ENCODE measurements at places on chromosomes 13 and 19. TPM values are rescaled to one million over a fixed set of nuclear protein-coding genes. Genes with fewer than 3 reads are reported as not detected.

DNA sequence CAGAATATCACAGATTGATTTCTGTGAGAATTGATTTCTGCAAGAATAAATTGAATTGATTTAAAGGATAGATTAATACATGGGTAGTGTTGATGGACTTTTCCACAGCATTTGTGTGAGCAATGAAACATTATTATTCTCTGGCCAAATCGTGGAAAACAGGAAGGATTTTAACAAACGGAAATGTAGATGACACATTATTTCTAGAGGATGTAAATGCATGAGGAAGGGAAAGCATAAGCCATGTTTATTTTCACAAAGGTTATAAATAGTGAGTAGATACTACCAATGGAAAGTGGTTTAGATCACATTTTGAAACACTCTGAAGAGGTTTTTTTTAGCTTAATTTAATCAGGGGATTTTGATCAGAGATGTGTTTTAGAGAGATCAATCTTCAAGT, 1534.6 kb upstream of the MIR17HG start:
- no peak for DNase-seq

DNA sequence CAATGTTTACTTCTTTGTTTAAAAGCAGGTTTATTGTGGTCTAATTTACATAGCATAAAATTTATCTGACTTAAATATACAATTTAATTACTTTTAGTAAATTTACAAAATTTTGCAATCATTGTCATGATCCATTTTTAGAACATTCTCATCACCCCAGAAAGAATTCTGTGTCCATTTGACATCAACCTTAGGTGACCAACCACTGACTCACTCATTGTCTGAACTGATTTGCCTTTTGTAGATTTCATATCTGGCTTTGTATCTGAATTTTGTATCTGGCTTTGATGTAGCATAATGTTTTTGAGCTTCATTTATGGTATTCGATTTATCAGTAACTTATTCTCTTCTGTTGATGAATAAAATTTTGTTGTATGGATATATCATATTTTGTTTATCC, 40.4 kb downstream of the EDNRB start:
- DNase-seq: no peak

- DNase-seq: no peak
Measured at GRCh38 chr13:52158629-52159158, 703 bp downstream of the NEK3 start.

DNA sequence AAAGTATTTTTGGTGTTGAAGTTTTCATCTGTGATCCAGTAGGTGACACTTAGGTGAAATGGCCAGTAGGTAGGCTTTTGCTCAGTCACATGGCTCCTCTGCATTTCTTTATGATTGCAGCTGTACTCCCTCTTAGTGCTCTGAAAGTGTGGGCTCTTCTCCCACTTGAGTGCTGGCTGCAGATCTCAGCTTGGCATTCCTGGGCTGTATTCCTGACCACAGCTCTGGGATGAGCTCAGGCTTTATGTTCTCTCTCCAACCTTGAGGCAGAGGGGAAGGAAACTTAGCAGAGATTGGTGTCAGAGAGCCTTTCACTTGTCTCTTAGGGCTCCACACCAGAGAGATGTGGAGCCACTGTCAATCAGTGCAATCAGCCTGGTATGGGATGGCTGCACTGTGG, 254.3 kb downstream of the NDFIP2 start:
- DNase-seq: no peak

GRCh38 chr13:104365430-104365829, 1299.2 kb upstream of the SLC10A2 start:
- no peak for DNase-seq

DNA sequence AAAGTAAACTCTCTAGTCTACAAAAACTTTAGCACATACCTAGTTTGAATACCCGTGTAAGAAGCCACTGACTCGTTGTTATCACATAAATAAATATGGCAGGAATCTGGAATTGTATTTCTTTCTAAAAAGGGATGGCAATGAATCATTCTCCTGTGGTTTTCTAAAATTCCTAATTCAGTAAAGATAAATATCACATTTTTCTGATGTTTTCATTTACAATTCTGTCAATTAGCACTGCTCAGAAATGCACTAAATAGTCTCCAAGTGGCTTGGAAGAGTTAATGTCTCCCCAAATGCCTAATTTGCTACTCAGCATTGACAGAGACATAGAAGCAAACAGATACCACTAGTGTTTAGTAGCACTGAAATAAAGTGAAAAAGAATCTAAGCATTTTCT, 547.7 kb upstream of the SLITRK1 start:
- DNase-seq: no peak

- peak; percentile 91 for DNase-seq
Measured at GRCh38 chr13:41960637-41961465, at the start of gene VWA8. TSS of gene VWA8 (minus strand) at chr13:41961109. CDS start at chr13:41961015, 94 bp downstream.

DNA sequence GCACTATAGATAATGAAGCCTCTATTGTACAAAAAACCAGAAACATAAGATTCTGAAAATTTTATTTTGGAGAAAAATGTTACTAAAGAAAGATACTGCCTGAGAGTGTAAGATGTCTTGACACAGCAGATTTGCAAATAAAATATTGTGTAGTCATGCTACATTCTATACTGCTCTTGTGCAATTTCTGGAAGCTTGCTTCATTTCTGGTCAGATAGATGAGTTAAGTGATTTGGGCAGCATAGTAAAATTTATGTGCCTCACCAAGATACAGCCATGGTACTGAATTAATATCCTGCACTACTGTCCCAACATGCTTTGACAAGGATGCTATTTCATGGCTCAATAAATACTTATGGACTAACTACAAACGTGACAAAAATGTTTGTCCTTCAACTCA, 55.1 kb upstream of the STARD13 start:
- DNase-seq: no peak

- no peak for DNase-seq
Measured at GRCh38 chr19:17716309-17716929, 2.9 kb upstream of the MAP1S start.

DNA sequence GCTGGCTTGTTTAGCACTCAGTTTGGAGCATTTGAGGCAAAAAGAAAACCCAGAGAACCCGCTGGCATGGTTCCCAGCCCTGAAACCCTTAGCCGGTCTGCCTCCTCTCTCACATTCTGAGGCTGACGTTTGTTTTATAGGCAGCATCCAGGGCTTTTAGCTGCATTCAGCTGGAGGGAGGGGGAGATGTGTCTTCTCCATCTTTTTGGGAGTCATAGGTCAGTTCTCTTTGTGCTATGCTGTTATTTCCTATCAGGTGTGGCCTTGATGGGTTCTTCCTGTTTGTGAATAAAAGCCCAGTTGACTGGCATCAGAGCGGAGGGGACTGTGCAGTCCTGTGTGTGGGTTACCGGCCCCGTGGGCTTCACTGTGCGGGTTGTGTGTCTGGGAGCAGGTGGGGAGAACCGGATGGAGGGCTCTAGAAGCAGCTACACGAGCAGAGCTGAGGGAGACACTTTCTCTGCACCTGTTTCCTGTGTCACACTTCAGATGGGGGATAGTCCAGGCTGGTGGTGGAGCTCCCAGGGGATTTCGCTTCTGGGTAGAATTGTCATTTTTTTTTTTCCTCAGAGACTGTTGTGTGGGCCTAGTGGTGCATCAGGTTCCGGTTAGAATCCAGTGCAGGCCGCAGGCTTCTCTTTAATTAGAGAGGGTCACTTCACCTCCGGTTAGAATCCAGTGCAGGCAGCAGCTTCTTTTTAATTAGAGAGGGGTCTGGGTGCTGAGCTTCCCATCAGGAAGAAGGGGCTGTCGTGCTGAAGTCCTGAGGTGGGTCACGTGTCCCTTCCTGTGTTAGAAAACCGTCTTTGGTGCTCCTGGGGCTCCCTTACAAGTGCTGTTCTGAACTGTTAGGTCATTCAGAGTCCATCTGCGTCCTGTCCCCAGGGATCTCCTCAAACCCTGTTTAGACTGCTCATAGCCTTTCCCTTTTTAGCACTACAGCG, 69.6 kb downstream of the ARHGEF7 start:
- no peak for DNase-seq

GRCh38 chr13:68030152-68030809, 800.1 kb upstream of the PCDH9 start:
- DNase-seq: no peak

DNA sequence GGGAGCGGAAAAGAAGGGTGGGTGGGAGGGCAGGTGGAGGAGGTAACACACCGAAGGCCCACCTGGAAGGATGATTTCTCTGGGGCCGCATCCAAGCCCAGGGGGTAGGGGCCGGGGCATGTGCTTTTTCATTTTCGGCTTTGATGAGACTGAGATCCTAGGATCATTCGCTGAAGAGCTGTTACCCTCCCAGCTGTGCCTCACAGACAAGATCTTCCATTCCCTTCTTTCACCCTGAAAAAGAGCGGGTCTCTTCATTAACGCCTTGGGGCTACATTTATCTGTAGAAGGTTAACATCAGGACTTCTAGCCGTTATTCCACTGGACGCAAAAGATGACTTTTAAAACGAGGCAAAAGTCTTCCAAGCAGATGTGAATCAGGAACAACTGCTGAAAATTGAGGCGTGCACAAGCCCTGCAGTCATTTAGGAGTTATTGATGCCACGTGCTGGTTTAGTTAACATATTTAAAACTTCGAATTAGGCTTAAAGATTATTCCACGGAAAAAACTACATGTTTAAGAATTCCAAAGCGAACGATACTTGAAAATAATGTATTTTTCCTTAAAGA, 1.1 kb downstream of the LMO7 start:
- DNase-seq: no peak

GRCh38 chr13:109873351-109874123, 87.2 kb upstream of the IRS2 start:
- DNase-seq: no peak

- no peak for DNase-seq
Measured at GRCh38 chr13:58617880-58618665, 986.5 kb downstream of the PCDH17 start.

- DNase-seq: no peak
Measured at GRCh38 chr13:114118086-114118485, 14.3 kb downstream of the RASA3 start.

DNA sequence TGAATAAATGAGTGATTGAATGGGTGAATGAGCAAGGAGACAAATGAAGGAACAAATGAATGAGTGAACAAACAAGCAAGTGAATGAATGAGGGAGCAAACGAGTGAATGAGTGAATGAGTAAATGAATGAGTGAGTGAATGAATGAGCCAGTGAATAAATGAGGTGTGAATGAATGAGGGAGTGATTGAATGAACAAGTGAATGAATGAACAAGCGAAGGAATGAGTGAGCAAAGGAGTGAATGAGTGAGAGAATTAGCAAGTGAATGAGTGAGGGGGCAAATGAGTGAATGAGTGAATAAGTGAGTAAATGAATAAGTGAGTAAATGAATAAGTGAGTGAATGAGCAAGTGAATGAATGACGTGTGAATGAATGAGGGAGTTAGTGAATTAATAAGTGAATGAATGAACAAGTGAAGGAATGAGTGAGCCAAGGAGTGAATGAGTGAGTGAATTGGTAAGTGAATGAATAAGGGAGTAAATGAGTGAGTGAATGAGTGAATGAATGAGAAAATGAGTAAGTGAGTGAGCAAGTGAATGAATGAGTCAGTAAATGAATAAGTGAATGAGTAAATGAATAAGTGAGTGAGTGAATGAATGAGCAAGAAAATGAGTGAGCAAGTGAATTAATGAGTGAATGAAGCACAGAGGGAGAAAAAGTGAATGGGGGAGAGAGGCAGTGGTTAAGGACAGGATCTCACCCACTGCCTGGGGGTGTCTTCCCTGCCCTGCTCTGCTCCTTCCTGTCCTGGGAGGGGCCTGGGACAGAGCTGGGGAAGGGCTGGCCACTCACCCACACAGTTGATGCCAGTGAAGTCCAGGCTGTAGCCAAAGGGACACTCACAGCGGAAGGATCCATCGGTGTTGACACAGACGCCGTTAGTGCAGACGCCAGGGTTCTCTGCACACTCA, 36.4 kb downstream of the CCL25 start:
- no peak for DNase-seq

DNA sequence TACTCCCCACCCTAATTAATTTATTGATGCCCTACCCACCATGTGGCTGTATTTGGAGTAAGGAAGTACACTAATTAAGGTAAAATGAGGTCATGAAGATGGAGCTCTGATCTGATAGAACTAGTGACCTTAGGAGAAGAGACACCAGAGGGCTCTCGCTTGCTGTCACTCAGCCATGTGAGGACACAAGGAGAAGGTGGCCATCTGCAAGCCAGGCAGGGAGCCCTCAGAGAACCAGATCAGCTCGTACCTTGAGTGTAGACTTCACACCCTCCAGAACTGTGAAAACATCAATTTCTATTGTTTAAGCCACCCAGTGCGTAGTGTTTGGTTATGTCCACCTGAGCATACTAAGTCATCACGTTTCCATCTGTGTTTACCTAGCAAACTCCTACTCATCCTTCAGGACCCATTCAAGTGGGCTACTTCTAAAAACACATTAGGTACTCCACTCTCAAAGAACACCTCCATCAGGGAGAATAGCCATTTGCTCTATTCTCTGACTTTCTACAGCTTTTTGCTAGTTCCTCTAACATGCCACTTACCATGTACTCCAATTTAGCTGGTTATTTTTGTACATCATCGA, 157.6 kb upstream of the RNF113B start:
- no peak for DNase-seq

GRCh38 chr13:50213526-50213925, 198.3 kb downstream of the KCNRG start:
- no peak for DNase-seq

DNA sequence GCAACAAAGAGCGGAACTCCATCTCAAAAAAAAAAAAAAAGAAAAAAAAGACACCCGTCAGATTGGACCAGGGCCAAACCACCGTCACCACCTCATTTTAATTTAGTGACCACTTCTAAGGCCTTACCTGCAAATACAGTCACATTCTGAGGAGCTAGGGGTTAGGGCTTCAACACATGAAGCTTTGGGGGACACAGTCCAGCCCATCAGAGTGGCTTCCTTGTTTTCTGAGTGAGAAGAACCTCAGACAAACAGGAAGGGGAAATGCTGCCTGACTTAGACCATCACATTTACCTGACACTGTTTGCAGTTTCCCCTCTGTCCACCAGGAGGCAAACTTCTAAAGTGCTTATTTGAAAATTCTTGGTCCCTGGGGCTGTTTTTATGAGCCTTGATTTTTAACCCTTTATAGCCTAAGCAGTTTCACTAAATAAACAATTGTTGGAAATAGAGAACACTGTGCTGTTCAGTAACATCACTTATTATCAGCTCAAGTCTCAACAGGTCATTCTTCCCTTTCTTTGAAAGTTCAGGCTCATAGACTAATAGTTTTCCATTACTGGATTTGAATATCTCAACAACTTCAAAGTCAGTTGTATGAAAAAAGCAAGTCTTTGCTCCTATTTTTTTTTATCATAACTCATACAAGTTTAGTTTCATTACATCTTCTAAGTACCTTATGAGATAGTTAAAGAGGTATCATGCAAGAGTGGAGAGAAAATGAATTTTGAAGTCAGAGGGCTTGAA, 74.9 kb upstream of the WASF3 start:
- DNase-seq: no peak

- no peak for DNase-seq
Measured at GRCh38 chr19:3842948-3843347, 25.9 kb downstream of the ZFR2 start.

GRCh38 chr19:32219881-32220472, 125.4 kb upstream of the ZNF507 start:
- no peak for DNase-seq

Gene KLHL1
- not detected for total RNA-seq

Gene TMC4
- total RNA-seq: 2.0 TPM

Gene LIM2
- not detected for total RNA-seq

Gene CCL25
- not detected for total RNA-seq

Gene ZNF682
- total RNA-seq: 6.9 TPM

Gene NLRP13
- not detected for total RNA-seq

Gene ZNF763
- 4.3 TPM for total RNA-seq

Gene GPR12
- not detected for total RNA-seq

Gene ZNF554
- total RNA-seq: 7.4 TPM

Gene ZNF382
- 15.0 TPM for total RNA-seq
